ENCODE measurements at places on chromosomes 3 and 15.

GRCh38 chr3:155835341-155836071 is 18.7 kb downstream of the SLC33A1 start:
- DNase-seq: no peak

DNA sequence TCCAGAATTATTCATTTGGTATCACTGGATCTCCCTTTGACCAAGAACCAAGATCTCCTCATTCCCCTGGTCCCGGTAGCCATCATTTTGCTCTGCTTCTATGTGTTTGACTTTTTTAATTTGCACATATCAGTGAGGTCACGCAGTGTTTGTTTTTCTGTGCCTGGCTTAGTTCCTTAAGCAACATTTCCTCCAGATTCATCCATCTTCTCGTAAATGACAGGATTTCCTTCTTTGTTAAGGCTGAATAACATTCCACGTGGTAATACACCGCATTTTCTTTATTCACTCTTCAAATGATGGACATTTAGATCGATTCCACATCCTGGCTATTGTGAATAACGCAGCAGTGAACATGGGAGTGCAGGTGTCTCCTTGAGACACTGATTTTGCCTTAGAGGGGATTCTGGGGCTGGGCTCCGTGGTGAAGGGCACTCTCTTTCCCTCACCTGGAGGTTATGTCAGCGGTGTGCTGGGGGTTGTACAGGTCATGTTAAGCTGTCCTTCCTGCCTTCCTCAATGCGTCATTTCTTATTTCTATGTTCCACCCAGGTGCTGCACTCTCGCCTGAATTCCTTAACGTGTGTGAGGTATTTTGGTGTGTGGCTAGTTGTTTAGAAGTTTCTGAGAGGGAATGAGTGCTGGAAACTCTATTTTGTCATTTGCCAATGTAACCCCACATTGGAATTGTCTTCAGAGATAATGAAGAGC is 212.2 kb downstream of the LPP start:
- DNase-seq: no peak

DNA sequence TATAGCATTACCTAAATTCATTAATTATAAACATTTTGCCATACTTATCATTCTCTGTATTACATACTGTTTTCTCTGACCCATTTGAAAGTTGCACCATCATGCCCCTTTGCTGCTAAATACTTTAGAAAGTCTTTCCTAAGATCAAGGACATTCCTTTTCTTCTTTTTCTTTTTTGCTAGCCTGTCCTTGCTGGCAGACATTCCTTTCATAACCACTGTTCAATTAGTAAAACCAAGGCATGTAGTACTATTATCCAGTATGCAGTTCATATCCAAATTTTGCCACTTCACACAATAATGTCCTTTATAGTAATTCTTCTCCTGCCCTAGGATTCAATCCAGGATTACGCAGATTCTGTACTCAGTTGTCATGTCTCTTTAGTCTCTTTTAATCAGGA is 321.0 kb upstream of the C2CD4B start:
- no peak for DNase-seq

DNA sequence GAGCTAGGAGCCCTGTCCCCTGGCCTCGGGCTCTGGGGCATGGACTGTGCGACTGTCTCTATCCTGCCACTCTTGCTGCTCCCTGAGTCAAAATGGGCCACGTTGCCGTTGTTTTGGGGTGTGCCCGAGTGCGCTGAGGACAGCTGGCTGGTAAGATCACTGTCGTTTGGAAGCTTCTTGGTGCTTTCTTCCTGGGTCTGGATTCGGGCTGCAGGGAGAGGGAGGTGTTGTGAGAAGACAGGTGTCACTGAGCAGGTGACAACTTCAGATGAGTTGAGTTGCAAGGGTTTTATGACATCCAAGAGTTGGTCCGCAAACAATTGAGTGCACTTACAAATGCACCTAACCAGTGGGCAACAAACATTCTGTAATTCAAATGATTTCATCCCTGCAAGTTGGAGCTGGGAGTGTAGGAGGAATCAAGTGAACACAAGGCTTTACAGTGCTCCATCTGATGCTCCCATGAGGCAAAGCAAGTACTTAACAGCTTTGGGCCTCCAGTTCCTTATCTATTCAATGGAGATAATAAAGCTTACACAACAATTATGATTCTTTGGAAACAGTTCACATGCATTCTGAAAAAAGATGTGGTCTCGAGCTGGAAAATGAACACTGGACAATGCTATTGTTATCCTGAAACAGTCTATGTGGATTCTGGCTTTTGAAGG is 11.0 kb upstream of the STARD5 start:
- no peak for DNase-seq

- DNase-seq: no peak
Measured at GRCh38 chr3:54067055-54067698, 55.2 kb upstream of the CACNA2D3 start.

DNA sequence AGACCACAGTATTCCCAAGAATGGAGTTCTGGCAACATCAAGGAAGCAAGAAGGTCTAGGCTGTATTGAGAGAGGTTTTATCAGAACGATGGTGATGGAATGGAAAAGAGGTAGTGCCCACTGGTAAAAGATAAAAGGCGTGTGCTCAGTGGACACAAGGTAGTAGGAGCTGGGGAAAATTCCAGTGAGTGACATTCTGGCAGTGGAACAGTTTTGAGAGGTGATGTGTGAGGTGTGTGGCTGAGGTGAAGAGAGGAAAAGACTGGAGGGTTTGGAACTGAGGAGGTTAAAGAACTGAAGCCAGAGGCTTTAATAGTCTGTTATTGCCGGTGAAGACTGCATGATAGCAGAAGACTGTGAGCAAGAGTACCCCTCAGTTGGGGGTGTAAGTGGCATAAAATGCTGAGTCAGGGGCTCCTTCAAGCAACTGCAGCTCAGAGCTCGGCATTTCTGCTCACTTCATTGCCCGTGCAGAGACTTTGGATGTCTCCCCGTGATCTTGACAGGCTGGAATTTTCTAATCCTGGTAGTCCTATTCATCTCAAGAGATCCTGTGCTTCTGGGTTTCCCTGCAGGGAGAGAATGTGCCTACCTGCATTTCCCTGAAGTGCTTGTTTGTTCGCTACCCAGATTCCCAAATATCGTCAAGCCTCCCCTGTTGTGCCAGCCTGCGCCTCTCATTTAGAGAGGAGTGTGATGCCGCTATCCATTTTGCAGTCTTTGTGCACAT is 191.0 kb downstream of the SATB1 start:
- DNase-seq: no peak

Measured in stimulated activated CD4-positive, alpha-beta T cell treated with anti-CD3 and anti-CD28 coated beads, TNF-alpha, amount 100 ng/mL, for 1 hour (primary cell).